ENCODE measurements at places on chromosomes 2 and 18.

GRCh38 chr18:42178376-42179080 lies 223.5 kb downstream of the PIK3C3 start:
- no peak for DNase-seq

GRCh38 chr2:239151201-239152131 lies 249.4 kb downstream of the HDAC4 start:
- DNase-seq: no peak

DNA sequence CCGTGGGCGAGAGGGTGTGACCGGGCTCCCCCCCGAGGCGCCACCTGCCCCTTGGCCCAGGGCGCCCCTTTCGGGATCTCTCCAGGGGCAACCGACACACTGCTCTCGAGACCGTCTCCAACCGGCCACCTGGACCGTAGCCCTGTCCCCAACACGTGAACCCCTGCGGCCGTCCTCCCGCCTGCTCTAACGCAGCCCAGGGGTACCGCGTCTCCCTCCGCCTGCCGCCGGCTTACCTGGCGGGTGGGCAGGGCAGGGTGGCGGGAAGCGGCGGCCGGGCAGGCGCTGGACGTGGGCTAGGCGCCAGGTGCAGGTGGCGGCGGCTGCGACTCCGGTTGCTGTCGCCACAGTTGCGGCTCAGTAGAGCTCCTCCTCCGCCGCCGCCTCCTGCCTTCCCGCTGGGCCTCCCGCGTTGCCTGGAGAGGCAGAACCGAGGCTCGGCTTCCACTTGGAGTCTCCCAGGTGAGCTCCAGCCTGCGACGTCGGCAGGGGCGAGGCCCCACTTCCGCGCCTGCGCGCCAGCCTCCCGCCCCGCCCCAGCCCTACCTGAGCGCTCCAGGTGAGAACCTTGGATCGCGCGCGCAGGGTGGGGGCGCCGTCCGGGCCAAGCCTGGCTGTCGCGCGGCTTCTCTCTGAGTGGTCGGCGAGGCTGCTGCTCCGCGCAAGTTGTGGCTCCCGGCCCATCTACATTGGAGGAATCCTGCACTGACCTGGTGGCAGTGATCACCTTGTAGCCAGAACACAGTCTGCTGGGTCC lies at the start of gene GALNT3:
GALNT3 (minus strand) TSS at position 469 of the 757 bp plus-strand sequence. CDS start 23,547 bp downstream, outside the sequence.
- DNase-seq: peak; percentile 94

- DNase-seq: no peak
Observed at GRCh38 chr18:45663403-45664045, 48.2 kb downstream of the SLC14A2 start.

- DNase-seq: no peak
Observed at GRCh38 chr18:58515175-58515775, 113.6 kb downstream of the ALPK2 start.

DNA sequence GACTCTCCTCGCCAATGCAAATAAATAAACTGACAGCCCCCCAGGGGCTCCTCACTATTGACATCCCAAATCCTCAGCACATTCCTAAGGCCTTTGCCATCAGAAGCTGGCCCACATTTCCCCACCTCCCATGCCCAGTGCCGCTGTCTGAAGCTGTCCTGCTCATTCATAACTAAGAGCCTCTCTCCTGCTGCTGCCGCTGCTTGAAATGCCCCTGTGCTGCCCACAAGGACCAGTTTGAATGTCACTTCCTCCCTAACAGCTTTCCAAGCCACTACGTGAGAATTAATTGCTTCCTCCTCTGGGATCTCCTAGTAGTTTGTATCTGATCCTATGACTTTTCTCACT lies 151.6 kb upstream of the CAPN13 start:
- no peak for DNase-seq

DNA sequence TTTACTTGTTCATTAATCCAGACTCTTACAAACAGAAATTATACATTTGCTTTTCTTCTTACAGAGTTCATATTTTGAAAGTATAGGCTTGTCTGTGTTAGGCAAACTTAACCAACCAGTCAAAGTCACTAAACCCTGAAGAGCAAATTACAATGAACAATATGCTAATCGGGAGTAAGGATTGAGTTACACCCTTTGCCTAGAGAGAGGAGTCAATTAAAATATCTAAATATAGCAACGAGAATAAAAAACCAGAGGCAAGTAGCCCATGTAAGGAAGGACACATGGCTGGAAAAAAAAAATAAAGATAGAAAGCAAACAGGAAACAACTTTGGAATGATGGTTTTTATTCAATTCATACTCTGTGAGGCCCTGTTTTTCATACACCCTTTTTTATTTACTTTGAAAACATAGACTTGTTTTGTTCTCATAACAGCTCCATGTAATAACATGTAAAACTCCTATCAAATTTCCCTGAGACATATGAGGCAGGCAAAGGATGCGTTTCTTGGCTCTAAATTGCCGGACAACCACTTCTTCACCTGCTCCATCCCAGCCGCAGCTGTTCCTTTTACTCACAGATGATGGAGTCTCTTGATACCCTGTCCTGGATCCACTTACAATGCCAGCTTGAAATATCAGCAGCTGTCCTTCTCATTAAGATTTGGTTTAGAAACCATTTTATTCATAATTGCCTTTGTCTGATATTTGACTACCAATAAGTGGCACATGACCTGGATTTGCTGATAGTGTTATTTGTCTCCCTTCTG lies 767.7 kb upstream of the GCFC2 start:
- DNase-seq: no peak

Measured in NCI-H2081 (cell line).